ENCODE measurements at places on chromosomes 5 and 9. TPM values are rescaled to one million over a fixed set of nuclear protein-coding genes. Genes with fewer than 3 reads are reported as not detected.

- DNase-seq, result no peak
Measured at GRCh38 chr9:38194870-38195269, 125.8 kb upstream of the SHB start.

- no peak for DNase-seq
Measured at GRCh38 chr5:91182763-91183162, 200.4 kb downstream of the ARRDC3 start.

GRCh38 chr9:20701060-20701459, 17.0 kb downstream of the FOCAD start:
- no peak for DNase-seq

Gene C9orf152
- not detected for total RNA-seq

Gene IL4
- total RNA-seq, result 12.6 TPM

All from activated CD4-positive, alpha-beta memory T cell treated with anti-CD3 and anti-CD28 coated beads, Interleukin-2, amount 10 ng/mL, durations not matched to agents 7 days and 5 days (primary cell).